ENCODE measurements at places on chromosomes 5 and 9. TPM values are rescaled to one million over a fixed set of nuclear protein-coding genes. Genes with fewer than 3 reads are reported as not detected.

The ENC1 gene
- 24.5 TPM for total RNA-seq

GRCh38 chr9:123544007-123544827 is 188.2 kb downstream of the CRB2 start:
- no peaks in the 10 kb centered on the region for H3K4me1 ChIP-seq
- peak; percentile 42 for DNase-seq
- no peaks in the 10 kb centered on the region for H3K36me3 ChIP-seq
- no peak overlapping the region for H3K4me3 ChIP-seq
- H3K27ac ChIP-seq = no peak overlapping the region

The ATP10B gene
- not detected for total RNA-seq

The C5 gene
- total RNA-seq = 2.9 TPM

The ERMP1 gene
- total RNA-seq = 17.8 TPM

The PCDHA9 gene
- total RNA-seq = 0.22 TPM

GRCh38 chr5:179122411-179123108 is 62.4 kb downstream of the ZNF354C start:
- no peaks in the 10 kb centered on the region for H3K36me3 ChIP-seq
- no peak overlapping the region for H3K27ac ChIP-seq
- H3K4me3 ChIP-seq = no peak overlapping the region
- no peaks in the 10 kb centered on the region for H3K27me3 ChIP-seq

The C9orf85 gene
- total RNA-seq = 13.4 TPM

GRCh38 chr5:28046596-28046995 is 1008.2 kb upstream of the CDH9 start:
- no peak overlapping the region for H3K27ac ChIP-seq
- DNase-seq = no peak
- no peaks in the 10 kb centered on the region for H3K36me3 ChIP-seq
- H3K4me1 ChIP-seq = no peaks in the 10 kb centered on the region
- H3K27me3 ChIP-seq = no peaks in the 10 kb centered on the region

DNA sequence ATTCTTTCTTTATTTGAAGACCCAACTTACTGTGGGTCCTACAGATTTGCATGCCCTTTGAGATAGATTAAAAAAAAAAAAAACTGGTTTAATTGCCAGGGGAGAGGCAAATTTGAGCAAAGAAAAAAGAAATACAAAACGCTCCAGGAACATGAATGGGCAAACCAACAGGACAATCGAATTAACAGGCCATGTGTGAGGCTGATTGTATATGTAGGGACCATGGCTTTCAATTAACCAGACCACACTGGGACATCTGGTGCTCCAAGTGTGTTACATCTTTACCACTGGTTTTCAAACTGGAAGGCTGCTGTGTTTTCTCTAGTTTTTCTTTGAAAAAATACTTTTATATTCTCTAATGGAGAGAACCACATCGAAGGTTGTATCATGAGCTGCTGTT is 612.1 kb upstream of the SEMA6A start:
- no peak overlapping the region for H3K4me3 ChIP-seq
- H3K27me3 ChIP-seq = no peaks in the 10 kb centered on the region
- DNase-seq = no peak
- no peaks in the 10 kb centered on the region for H3K4me1 ChIP-seq
- no peaks in the 10 kb centered on the region for H3K36me3 ChIP-seq

GRCh38 chr9:120723565-120723964 is 9.3 kb upstream of the MEGF9 start:
- no peak for DNase-seq
- no peak overlapping the region for H3K27ac ChIP-seq
- no peaks in the 10 kb centered on the region for H3K27me3 ChIP-seq
- H3K4me3 ChIP-seq = no peak overlapping the region

- H3K4me1 ChIP-seq = peaks cover 11% of the 10 kb centered on the region
- H3K27ac ChIP-seq = no peak overlapping the region
- H3K27me3 ChIP-seq = no peaks in the 10 kb centered on the region
Observed at GRCh38 chr5:93675460-93676450, 65.6 kb downstream of the POU5F2 start.

DNA sequence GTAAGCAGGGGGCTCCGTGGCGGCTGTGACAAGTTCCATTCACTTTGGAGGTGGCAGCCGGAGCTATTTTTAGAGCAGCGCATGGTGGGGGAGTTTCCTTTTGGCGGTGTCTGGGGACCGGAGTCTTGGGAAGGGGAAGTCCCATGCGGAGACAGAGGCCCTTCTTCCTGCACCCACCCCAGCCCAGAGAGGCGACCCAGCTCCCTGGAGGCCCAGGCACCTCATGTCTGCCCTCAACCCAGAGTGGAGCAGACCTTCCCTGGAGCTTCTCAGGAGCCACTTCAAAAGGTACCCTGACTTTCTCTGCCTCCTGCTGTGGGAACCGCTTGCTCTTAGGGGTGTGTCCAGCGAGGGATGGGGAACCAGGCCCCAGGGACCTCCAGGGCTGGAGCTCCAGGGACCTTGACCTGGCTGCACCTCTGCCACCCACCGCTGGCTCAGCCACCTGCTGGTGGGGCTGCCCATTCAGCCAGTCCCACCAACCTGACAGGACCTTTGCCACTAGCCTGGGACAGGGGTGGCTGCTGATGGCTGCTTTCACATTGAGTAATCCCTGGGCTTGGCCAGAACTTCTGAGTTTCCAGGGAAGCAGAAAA is 34.1 kb downstream of the NEK6 start:
- peaks cover 22% of the 10 kb centered on the region for H3K4me1 ChIP-seq
- no peaks in the 10 kb centered on the region for H3K27me3 ChIP-seq
- no peak overlapping the region for H3K4me3 ChIP-seq
- no peak overlapping the region for H3K27ac ChIP-seq

DNA sequence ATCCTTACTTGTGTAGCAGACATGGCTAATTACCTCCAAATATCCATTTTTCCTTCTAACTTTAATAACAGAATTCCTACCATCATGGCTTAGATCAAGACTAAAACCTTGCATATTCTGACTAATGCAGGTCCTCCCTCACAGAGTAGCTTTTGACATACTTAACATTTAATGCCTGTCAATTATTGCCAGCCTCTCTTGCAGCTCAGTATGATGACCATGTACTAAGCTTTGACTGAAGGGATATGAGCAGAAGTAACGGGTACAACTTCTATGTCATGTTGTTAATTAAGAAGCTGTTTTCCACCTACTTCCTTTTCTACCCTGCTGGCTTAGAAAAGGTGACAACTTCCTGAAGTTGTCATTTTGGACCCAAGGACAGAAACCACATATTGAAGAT is 533.4 kb downstream of the PSAT1 start:
- H3K27me3 ChIP-seq = no peaks in the 10 kb centered on the region
- no peaks in the 10 kb centered on the region for H3K36me3 ChIP-seq

The STPG3 gene
- total RNA-seq = not detected

The GABRA1 gene
- total RNA-seq = not detected

The YIPF5 gene
- 17.6 TPM for total RNA-seq

- H3K27ac ChIP-seq = peak overlapping the region; percentile 43
- peak overlapping the region; percentile 74 for H3K4me3 ChIP-seq
- peak; percentile 14 for DNase-seq
- no peaks in the 10 kb centered on the region for H3K36me3 ChIP-seq
- no peaks in the 10 kb centered on the region for H3K27me3 ChIP-seq
- H3K4me1 ChIP-seq = peaks cover 43% of the 10 kb centered on the region
Observed at GRCh38 chr5:132258102-132259068, 889 bp downstream of the PDLIM4 start.

The OLFM1 gene
- total RNA-seq = not detected

DNA sequence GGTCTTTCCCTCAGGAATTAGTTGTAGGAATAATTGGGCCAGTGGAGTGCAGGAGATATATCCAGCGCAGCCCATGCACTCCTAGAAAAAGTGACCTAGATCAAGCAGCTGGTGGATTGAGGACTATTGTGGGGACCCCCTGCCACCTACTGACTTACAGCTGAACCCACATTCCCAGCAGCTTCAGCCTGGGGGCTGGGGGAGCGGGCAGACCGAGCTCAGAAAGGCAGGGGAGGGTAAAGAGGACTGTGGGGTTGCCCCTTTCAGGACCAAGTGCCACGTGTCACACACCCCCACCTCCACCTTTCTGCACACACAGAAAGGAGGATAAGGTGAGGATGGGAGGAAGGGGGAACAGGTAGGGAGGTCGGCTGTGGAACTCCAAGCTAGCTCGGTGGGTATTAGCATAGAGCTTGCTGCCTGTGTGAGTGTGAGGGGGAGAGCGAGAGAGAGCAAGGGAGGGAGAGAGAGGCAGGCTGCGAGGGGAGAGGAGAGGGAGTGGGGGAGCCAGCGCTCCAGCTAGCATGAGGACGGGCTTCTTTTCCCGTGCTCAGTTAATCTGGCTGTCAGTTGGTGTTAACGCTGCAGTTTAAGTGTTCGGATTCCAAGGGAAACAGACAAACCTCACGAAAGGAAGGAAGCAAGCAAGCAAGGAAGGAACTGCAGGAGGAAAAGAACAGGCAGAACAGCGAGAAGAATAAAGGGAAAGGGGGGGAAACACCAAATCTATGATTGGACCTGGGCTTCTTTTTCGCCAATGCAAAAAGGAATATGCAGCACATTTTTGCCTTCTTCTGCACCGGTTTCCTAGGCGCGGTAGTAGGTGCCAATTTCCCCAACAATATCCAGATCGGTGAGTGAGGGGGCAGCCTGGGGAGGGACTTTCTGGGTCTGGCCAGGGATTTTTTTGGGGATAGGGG is at the start of gene GRIA1:
Gene GRIA1 (plus strand): TSS at position 553 of the 920 bp plus-strand sequence.
- H3K4me1 ChIP-seq = no peaks in the 10 kb centered on the region
- H3K4me3 ChIP-seq = peak within 1 kb of the TSS; percentile 41
- no peak within 1 kb of the TSS for H3K27ac ChIP-seq
- H3K27me3 ChIP-seq = peaks cover 27% of the 10 kb centered on the region

GRCh38 chr5:95007921-95008597 is 276.8 kb downstream of the MCTP1 start:
- no peaks in the 10 kb centered on the region for H3K4me1 ChIP-seq
- H3K27ac ChIP-seq = no peak overlapping the region
- no peak overlapping the region for H3K4me3 ChIP-seq
- no peak for DNase-seq
- H3K36me3 ChIP-seq = no peaks in the 10 kb centered on the region

- no peak for DNase-seq
- H3K4me3 ChIP-seq = no peak overlapping the region
- H3K27ac ChIP-seq = no peak overlapping the region
- H3K4me1 ChIP-seq = no peaks in the 10 kb centered on the region
Observed at GRCh38 chr5:14715481-14715880, 51.0 kb downstream of the OTULIN start.

The GNE gene
- 10.9 TPM for total RNA-seq

The ADAMTS19 gene
- not detected for total RNA-seq

GRCh38 chr9:78026416-78026815 is 5.2 kb downstream of the GNAQ start:
- no peaks in the 10 kb centered on the region for H3K36me3 ChIP-seq
- no peak overlapping the region for H3K27ac ChIP-seq
- H3K27me3 ChIP-seq = peaks cover 5% of the 10 kb centered on the region
- H3K4me3 ChIP-seq = no peak overlapping the region
- no peak for DNase-seq

GRCh38 chr9:107273634-107274033 is 9.4 kb upstream of the RAD23B start:
- no peak overlapping the region for H3K4me3 ChIP-seq
- no peak overlapping the region for H3K27ac ChIP-seq
- no peaks in the 10 kb centered on the region for H3K27me3 ChIP-seq
- H3K36me3 ChIP-seq = no peaks in the 10 kb centered on the region
